ENCODE measurements at places on chromosomes 1 and 21.

DNA sequence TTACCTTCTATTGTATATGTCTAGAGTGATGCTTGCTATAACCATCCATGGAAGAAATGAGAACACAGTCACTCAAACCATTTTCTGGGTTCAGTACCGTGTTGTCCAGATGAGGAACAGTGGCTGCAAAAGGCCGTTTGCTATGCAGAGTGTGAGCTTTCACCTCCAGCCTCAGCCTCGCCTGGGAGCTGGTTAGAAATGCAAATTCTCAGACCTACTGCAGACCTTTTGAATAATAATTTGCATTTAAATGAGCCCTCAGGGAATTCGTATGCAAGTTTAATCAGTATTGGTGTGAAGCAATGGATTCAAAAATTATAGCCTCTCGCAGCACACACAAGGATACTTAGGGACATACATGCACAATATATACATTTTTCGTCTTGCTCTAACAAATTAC is 24.1 kb downstream of the KCNJ15 start:
- no peak for DNase-seq

GRCh38 chr1:74686928-74687327 is 13.3 kb upstream of the ERICH3 start:
- no peak for DNase-seq

DNA sequence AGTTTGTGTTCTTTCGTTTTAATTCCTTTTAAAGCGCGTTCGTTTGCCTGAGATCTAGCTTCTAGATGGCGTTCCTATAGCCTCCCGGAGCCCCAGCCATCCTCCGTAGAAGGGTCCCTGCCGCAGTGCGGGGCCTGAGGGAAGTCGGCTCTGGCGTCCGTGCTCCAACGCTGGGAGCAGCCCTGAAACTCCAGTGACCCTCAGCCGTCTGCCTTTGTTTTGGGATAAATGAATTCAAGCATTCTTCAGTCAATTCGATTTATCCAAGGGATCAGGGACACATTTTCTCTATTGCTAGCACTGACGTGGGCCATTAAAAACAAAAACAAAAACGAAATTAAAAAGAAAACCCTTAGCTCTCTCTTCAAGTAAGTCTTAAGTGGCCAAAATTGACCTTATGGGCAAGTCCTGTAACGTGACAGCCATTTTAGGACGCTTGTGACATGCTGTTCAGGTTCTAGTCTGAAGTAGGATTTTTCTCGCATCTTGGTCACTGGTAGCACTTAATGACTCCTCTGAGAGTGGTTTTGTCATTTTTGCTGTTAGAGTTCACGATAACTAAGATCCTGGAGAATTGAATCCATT is 742 bp upstream of the HSPA13 start:
- DNase-seq: no peak

DNA sequence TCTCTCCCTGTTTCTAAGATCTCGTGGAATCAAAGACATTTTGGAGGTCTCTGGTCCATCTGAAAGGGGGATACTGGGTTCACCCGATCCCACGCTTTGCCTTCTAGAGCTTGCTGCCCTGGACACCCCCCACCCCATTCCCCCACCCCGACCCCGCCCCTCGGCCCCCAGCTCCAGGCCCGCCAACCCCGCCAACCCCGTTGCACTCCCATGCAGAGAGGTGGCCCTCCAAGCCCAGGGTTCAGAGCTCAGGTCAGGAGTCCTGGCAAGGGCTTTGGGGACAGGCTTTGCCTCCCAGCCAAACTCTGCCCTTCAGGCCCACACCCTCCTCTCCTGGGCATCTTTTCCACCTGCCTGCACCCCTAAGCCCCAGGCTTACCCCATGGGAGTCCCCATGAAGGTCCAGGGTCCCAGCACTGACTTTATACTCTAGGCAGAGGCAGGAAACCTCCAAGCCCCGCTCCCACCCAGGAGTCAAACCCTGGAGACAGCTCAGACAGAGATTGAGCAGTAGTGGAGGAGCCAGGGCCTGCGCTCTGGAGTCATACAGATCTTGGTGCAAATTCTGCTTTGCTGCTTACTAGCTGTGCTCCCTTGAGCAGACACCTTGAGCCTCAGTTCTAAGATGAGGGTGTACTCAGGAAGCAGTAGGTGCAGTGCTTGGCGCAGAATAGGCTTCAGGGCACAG is 155.9 kb downstream of the FOXD2 start:
- no peak for DNase-seq

DNA sequence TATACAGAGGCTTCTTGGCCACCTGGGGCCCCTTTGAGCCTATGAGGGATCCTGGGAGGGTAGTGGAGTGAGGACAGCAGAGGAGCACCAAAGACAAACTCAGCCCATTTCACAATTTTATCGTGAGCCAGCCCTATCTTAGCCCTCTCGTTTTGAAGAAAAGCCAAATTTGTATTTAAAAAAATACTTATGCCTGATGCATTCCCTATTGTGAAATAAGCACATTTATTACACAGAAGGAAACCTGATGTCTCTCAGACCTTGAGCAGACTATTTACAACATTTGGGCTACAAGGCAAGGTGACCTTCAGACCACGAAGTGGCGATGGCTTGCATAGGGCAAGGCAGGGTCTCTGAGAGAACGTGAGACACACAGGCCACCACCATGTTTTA is 41.3 kb upstream of the H6PD start:
- DNase-seq: no peak

GRCh38 chr1:28112388-28113241 is 24.2 kb upstream of the EYA3 start:
- peak; percentile 89 for DNase-seq
